Left cardiac atrium (tissue), 4 donors: ENCODE measurements at places on chromosomes 5 and 9. TPM values are rescaled to one million over a fixed set of nuclear protein-coding genes. Genes with fewer than 3 reads are reported as not detected.

Gene ZCCHC9
- 13.3 TPM for total RNA-seq

GRCh38 chr5:114152656-114153360 is 209.1 kb upstream of the KCNN2 start:
- DNase-seq: no peak

Gene TMC1
- 0.27 TPM for total RNA-seq

DNA sequence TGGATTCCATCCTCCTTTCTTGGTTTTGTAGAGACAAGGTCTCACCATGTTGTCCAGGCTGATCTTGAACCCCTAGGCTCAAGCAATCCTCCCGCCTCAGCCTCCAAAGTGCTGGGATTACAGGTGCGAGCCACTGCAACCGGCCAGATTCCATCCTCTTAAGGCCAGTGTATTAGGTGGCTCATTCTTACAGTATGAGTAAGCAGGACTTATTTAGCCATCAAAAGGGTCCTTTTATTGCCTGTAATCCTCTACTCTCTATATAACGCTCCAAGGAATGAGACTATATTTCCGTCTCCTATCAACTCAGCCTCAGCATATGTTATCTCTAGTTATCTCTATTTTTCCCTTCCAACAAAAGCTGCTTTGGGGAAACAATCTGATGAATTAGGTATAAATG is 3.0 kb upstream of the ERBIN start:
- DNase-seq: no peak

Gene UBE2D2
- total RNA-seq: 91.3 TPM

DNA sequence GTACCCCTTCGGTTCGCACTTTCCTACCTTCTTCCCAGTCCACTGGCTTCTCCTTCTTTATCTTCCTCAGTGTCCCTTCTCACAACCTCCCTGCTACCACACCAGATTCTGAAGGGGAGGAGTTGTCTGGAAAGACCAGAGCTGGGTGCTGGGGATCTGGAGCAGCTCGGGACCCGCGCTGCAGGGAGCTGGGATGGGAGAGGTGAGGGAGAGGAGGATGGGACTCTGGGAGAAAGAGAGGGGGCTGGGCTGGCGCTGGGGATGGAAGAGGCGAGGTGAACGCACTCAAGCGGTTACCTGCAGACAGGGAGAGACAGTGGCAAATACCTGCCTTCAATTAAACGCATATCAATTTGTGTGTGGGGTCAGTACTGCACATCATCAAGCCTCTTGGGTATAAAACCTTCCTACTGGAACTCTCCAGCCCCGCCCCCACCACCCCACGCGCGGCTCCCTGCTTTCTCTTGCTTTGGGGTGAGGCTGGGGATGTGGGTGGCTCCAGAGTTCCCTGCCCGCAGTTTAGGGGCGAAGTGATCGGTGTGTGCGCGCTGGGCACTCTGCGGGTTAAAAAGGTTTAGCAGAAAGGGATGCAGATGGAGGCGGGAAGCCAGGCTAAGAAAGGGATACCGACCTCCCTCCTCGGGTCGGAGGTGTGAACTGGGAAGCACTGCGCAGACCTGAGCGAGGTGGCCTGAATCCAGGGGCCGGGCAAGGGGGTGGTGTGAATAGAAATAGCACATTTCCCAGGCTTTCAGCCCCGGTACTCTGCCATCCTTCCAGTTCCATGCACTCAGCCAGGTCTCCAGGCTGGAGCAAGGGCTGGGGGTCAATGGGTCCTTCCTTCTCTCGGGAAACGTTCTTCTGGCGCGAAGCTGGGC is 977 bp upstream of the PAM start:
- DNase-seq: peak; percentile 30

- DNase-seq: no peak
Measured at GRCh38 chr9:112218908-112219307, 43.8 kb upstream of the SUSD1 start.

DNA sequence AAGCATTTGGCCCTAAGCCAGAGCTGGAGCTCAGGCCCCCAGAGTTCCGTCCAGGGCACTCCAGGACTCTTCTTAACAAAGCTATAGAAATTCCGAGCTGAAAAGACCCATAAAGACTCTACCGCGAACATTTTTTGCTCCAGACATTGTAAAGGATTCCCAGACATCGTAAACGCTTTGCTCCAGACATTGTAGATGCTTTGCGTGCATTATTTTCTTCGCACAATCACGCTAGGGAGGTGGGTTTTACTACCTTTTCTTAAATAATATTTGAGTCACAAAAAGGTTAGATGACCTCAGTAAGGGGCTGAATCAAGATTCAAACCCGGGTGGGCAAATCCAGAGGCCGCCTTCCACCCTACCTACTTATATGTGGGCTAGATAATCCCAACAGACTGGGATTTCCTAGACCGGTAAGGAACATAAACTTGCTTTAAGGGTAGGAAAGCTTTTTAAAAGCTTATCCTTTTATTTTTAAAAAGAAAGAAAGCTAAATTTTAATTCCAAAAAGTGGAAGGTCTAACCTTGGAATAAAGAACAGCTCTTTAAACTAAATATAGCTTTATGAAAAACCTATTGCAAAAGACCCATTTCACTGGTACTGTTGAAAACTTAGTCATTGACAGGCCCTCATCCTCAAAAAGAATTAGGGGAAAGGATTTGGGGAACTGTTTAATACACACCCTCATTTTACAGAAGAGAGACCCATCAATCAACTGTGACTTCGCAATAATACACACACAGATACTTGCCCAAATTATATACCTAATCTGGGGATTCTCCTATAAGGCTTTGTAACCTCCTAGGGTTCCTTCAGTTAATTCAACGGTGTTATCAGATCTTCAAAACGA is 822 bp upstream of the TNIP1 start:
- DNase-seq: no peak

Gene PDE6A
- total RNA-seq: 0.16 TPM

DNA sequence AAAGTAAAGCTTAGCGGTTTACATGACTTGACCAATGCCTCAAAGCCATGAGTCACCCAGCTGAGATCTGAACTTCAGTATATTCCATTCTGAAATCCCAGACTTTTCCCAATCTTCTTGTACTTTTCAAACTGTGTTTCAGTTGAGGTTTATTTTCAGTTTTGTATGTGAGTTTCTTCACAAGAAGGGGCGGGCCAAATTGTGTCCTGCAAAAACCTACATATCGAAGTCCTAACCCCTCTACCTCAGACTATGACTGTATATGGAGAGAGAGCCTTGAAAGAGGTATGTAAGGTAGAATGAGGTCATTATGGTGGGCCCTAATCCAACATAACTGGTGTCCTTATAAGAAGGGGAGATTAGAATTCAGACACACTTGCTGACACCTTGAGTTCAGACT is 666 bp upstream of the TLR4 start:
- no peak for DNase-seq

Gene FYB1
- 5.0 TPM for total RNA-seq

Gene MOB3B
- total RNA-seq: 1.2 TPM

Gene CMBL
- total RNA-seq: 23.9 TPM

DNA sequence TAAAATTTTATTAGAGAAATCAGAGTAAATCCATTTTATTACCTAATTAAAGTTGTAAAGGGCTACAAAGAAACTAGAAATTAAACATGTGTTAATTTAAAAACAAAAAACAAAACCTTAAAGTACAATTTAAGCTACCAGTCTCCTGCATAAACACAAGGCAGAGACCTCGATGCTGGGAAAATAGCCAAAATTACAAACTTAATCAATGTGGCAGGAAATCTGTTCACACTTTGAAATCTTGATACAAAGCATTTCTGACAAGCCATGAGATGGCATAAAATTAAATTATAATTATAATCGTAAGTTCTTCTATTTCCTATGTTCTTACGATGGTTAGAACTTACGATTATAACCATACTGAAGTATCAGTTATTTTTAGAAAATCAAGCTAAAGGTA is 158.0 kb upstream of the FREM1 start:
- DNase-seq: no peak

- no peak for DNase-seq
Measured at GRCh38 chr5:166063261-166063660, 2228.2 kb upstream of the WWC1 start.

DNA sequence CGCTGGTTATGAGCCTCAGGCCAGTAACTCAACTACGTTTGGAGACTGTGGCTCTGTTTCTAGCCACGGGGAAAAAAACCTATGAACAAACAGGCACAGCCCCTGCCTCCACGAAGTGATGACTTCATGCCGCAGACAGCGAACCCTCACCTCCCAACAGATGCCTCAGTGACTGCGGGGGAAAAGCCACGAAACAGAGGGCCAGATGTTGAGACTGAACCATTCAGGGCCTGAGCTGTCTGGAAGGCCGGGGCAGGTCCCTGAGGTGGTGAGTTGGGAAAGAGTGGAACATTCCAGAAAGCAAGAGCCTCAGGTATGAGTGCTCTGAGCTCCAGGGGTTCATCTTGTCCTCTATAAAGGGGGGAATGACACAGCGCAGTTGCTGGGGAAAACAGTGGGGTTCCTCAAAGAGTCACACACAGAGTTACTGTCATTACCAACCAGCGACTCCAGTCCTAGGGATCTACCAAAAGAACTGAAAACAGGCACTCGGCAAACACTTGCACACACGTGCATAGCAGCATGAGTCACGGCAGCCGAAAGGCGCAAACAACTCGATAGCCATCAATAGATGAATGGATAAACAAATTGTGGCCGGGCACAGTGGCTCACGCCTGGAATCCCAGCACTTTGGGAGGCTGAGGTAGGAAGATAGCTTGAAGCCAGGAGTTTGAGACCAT is 15.3 kb downstream of the PLPP7 start:
- DNase-seq: no peak

DNA sequence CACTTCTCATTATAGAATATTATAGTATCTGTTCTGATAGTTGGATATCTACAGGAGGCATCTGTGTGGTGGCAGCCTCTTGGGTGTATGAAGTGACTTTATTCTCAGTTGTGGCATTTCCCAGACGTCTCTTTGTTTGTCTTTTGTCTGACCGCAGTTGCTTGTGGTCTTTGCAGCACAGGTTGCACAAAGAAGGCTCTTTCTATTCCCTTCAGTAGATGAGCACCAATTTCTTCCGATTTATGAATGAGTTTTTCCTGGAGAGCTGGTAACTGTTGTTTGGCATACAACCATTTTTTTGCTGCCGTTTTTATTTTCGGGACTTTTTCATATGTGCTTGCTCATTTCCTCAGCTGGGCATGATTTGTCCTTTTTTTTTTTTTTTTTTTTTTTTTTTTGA is 56.4 kb upstream of the MYO10 start:
- no peak for DNase-seq

GRCh38 chr5:143258559-143259253 is 144.8 kb downstream of the NR3C1 start:
- no peak for DNase-seq

Gene FBXO38
- 39.6 TPM for total RNA-seq

DNA sequence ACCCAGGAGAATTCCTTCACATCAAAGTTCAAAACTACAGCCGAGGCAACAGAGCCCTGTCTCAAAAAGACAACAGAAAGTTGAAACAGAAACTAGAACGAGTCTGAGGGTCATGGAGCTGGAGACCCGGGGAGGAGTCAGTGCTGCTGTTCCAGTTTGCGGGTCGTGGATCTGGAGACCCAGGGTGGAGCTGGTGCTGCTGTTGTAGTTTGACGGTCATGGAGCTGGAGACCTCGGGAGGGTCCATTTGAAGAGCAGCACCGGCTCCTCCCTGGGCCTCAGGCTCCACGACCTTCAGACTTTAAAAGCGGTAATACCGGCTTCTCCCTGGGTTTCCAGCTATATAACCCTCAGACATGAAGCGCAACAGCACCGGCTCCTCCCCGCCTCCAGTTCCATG is 13.0 kb upstream of the LCN15 start:
- DNase-seq: no peak

DNA sequence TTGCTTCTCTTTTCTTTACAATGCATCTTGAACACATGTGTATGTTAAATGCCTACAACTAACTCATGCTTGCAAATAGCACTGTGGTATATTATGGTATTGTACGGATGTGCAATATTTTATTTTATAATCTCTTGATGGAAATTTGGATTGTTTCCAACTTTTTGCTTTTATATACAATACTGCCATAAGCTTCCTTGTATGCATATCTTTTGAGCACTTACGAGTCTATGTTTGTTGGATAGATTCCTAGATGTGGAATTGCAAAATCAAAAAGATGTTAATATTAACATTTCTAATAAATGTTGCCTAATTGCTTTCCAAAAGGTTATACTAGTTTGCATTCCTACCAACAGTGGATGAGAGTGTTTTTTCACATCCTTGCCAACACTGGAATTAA is 3.4 kb upstream of the GALNT12 start:
- DNase-seq: no peak

DNA sequence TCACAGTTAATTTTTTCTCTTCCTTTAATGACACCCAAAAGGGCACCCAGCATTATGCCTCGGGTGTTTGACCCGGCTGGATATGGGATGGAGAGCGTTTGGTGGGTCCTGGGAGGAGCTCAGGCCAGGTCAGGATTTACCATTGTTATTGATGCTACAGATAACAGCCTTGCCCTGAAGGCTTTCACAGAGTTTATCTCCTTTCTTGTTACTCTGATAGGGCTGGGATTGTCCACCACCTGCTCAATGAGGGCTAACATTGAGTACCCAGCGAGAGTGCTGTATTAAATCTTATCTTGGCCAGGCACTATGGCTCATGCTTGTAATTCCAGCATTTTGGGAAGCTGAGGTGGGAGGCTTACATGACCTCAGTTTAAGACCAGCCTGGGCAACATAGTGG is 37.2 kb downstream of the GADD45G start:
- no peak for DNase-seq

Gene SLC36A2
- not detected for total RNA-seq

- DNase-seq: no peak
Measured at GRCh38 chr5:126864042-126864688, 87.2 kb downstream of the LMNB1 start.

Gene GARIN3
- total RNA-seq: not detected

Gene PCDHA9
- total RNA-seq: 0.03 TPM

DNA sequence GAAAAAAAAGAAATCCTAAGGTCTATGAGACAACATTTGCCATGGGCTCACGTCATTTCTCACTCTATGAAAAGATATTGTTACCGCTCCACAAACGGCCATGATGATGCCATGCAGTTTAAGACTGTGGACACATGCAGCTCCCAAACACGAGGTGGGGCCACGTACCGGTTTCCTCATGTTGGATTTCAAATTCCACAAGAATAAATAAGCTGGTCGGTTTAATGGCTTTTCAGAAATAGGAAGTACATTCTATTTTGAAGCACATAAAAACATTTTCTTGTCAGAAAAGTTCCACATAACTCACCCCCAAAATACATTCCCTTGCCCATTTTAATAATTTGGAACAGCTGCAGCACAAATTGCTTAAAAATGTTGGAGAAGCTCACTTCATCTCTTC is 130.6 kb downstream of the MYO10 start:
- no peak for DNase-seq

DNA sequence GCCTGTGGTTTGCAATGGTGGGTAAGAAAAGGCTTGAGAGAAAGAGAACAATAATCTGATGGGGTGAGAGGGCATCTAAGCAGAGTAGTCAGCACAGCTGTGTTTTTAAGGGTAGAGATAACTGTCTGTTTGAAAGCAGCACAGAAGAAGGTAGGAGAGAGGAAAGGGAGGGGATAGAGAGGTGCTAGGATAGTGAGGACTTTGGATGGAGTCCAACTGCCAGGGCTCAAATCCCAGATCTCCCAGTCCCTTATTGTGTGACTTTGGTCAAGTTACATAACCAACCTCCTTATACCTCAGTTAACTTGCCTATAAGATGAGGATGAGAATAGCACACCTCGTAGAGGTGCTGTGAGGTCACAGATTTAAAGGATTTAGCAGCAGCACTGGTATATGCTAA is 55.6 kb downstream of the GPR21 start:
- DNase-seq: no peak

- DNase-seq: no peak
Measured at GRCh38 chr5:168104811-168105481, 186.5 kb upstream of the WWC1 start.
